ENCODE measurements at places on chromosomes 12 and 14.

DNA sequence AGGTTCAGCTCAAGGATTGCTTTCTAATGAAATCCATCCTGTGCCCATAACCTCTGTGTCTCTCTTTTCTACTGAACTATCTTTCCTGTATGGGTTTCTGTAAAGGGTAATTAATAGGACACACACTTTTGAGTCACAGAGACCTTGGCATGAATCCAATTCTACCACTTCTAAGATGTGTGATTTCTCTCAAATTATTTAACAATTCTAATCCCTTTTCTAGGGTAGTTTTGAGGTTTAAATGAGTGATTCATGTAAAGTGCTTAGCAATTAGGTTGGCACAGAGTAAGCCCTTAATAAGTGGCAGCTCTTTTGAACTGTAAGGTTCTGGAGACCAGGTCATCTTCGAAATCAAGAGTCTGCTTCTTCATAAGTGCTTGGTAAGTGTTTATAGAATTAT, 202.7 kb downstream of the RASSF9 start:
- peak; percentile 10 for DNase-seq

DNA sequence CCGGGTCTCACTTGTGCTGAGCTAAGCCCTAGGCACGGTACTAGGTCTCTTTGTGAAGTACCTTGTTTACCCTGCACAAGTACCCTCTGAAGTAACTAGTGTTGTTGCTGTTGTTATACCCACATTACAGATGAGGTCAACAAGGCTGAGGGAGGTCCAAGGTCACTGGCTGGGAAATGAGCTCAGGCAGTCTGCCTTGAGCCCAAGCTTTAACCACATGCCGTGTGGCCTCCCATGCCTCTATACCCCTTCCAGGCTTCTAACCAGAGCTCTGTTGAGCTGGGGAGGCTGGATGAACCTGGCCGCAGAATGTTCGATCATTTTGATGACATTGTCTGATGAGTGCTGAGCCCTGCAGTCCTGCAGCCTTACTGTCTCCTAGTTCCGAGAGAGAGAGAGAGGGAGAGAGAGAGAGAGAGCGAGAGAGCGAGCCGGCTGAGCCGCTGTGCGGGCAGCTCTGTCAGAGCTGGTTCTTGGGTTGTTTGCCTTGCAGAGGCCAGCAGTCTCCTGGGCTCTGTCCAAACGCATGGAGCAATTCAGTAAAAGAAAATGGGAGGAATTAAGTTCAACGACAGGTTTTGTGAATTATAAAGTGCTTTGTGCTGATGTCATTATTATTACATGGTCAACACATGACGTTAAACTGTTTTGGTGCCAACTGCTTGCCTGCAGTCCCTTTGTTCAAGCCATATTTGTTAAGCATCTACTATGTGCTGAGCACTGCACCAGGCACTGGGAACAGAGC, 13.1 kb downstream of the JDP2 start:
- no peak for DNase-seq

DNA sequence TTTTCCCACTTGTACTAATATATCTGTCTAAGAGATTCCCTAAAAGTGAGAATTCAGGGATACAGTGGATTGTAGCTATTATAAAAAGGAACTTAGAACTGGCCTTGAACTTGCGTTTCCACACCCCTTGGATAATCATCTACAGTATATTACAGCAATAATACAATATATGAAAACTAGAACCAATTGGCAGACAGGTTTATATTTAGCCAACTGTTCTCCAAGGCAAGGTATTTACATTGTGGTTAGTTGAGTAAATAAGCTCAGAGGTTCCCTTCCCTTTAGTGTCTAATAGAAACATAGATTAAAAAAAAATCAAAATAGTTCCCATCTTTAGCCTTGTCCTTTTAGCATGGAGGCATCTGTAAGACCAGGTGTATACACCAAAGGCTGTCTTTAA, 42.1 kb downstream of the LIMA1 start:
- DNase-seq: no peak

DNA sequence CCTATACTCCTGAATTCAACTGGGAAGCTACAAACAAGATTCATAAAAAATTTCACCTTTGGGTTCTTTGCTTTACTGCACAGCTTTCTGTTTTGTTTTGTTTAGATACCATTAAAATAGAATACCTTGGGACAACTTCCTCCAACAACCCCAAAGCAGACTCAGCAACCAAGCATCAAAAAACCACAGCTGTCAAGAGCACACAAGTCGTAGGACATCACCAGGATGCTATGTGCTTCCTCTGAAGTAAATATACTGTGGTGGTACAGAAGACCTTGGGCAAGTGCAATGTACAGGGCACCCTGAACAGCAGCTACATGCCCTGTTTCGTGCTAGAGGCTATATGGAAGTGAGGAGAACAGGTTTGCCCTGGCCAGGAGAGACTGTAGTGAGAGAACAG, 359.3 kb downstream of the BCL11B start:
- no peak for DNase-seq

GRCh38 chr14:102320033-102320660, 601 bp downstream of the ZNF839 start:
- DNase-seq: peak; percentile 44

DNA sequence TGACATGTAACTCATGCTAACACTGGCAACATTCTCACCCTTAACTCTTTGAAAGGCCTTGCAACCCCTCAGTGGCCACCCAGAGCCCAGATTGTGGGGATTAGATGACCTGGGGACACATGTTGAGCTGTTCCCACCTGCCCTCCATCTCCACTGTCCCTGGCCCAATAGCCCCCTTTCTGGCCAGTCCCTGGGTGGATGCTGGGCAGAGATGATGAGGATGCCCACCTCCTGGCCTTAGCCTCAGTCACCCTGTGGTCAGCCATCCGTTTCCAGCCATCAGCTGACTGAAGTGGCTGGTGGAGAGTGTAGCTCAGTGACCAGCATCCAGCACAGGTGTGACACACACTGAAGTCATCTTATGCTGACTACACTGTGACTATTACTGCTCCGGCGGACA, 4.7 kb downstream of the ANHX start:
- no peak for DNase-seq

DNA sequence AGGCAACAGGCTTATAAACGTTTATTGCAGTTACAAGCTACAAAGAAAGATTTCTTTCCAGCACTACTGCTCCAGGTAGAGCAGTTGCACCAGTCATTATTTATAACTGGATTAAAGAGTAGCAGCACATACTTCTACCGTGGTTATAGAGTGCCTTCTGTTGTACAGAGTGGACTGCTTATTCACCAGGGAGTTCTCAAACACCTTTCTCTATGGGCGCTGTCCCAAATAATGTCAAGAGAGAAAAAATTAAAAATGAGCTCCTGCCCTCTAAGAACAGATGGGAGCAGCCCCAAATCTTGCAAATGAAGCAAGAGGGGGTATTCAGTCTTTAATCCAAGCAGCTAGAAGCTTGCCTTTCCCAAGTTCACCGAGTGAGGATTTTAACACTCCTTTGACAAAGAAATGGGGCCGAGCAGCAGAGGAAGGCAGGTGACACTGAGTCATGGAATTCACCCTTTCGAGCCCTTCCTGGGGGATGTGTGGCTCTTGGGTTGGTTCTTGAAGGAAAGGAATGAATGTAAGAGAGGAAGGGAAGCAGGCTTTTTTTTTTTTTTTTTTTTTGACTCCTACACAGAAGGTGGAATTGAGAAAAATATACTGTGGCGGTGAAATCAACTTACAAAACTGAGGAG, 181.2 kb downstream of the PRKCH start:
- DNase-seq: peak; percentile 51

DNA sequence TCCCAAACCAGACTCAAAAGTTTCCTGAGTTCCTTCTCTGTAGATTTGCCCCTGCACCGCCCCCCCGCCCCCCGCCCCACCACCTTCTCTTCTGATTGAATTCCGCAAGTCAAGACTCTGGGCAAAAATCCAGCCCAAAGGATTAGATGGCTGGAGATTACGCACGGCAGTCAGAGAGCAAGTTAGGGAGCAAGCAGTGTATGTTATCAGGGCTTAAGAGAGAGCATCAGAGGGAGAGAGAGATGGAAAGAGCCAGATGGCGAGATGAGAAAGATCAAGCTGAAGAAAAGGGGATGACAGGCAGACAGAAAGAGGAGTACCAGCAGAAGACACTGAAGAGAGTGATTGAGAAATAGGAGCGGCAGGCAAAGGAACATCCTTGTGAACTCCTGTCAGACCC, 13.9 kb upstream of the ANKRD33 start:
- DNase-seq: no peak

GRCh38 chr12:52767020-52767379, 10.1 kb downstream of the KRT76 start:
- DNase-seq: no peak

- no peak for DNase-seq
These were observed 3.0 kb upstream of the TESC start for GRCh38 chr12:117101953-117102799.

GRCh38 chr12:55771736-55772135, 28.8 kb downstream of the GDF11 start:
- DNase-seq: no peak

DNA sequence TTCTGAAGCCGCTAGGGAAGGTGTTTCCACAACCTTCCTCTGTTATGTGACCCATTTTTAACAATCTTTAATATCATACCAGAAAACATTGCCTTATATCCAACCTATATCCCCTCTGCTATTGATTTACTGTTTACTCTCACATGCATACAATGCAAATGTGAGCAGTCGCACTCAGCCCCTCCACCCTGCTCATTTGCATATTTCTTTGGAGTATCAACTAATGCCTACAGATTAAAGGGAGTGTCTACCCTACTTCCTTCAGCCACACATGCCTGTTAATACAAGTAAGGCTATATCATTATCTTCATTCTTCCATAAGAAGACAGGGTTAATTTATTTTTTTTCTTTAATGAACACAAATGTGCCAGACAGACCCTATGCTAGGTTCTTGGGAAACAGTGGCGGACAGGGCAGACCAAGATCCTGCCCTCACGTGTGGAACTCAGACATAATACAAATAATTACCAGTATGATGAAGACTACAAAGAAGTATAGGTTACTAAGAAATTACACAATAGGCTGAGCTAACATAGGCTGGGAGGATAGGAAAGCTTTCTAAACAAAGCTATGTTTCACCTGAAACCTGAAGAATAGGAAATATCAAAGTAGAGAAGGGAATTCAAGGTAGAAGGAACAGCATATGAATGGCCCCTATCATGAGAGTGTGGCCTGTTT, 107.3 kb upstream of the MDM1 start:
- no peak for DNase-seq

GRCh38 chr14:93709249-93709648, 79.0 kb downstream of the PRIMA1 start:
- no peak for DNase-seq

DNA sequence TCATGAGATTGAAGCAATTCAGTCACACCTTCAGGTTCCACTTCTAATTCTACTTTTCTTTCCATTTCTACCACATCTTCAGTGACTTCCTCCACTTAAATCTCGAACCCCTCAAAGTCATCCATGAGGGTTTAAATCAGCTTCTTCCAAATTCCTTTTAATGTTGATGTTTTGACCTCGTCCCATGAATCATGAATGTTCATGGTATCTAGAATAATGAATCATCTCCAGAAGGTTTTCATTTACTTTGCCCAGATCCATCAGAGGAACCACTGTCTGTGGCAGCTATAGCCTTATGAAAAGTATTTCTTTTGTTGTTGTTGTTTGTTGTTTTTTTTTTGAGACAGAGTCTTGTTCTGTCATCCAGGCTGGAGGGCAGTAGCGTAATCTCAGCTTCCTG, 7.6 kb downstream of the RXYLT1 start:
- DNase-seq: no peak

DNA sequence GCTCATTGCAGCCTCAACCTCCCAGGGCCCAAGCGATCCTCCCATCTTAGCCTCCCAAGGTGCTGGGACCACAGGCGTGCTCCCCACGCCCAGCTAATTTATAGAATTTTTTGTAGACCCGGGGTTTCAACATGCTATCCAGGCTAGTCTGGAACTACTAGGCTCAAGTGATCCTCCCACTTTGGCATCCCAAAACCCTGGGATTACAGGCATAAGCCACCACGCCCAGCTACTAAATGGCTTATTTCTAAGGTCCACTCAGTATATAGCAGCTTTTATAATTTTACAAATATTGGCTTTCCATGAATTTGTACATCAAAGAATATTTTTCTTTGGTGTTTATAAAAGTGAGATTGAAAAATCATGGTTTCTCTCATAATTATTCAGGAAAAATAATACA, 167.8 kb downstream of the TTC7B start:
- no peak for DNase-seq

GRCh38 chr14:32940711-32941667, 2.3 kb downstream of the NPAS3 start:
- no peak for DNase-seq

- peak; percentile 7 for DNase-seq
These were observed at the start of gene ABCC9 for GRCh38 chr12:21940549-21941505. Gene ABCC9 (minus strand): TSS chr12:21941426. CDS start chr12:21936674, 4,752 bp downstream.

DNA sequence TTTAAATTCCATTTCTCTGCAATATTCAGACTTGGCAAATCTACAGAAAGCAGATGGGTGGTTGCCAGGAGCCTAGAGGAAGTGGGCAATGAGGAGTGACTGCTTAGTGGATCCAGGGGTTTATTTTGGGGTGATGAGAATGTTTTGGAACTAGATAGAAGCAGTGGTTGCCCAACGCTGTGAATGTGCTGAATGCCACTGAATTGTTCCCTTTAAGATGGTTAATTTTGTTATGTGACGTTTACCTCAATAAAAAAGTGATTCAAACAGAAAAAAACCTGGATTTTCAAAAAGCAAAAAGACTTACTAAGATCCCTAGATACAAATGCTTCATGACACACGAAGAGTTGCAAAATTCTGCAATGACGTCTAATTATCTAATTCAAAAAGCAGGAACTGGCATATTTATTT, 34.2 kb downstream of the DAO start:
- DNase-seq: no peak

DNA sequence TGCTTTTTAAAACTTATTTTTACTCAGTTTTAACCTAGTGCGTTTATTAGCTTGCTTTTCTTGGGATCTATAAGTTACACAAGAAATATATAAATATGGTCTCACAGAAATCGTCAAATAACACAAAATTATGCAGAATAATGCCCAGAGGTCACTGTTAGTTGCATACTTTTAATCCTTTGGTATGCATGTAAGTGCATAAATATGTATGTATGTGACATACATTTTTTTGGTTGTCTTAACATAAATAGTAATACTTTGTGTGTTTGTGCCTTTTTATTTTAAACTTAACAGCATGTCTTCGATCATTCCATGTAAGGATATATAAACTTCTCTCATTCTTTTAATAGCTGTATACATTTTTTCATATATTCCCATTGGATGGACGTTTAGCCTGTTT, 459.6 kb downstream of the PCNX1 start:
- DNase-seq: no peak

- DNase-seq: no peak
These were observed 26.8 kb downstream of the AREL1 start for GRCh38 chr14:74685921-74686678.

DNA sequence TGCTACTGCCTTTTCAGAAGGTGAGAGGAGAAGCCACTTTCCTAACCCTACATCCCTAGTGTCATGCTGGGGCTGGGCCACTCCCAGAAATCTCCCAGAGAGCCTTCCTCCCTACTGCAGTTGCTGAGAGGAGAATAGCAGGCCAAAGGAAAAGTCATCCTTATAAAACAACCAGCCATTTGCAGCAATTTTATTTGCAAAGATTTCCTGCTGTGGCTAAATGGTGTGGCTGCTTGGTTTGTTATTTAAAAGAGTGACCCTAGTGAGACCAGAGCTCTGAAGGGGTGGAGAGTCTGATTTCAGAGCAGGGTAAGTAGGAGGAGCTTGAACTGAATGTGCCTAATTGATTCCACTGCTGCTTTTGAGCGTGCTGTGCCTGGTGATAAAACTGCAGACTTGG, 232.0 kb downstream of the GRIN2B start:
- no peak for DNase-seq
